ENCODE measurements at places on chromosomes 5 and 9. TPM values are rescaled to one million over a fixed set of nuclear protein-coding genes. Genes with fewer than 3 reads are reported as not detected.
A peak's percentile ranks its signal among the peaks of the same experiment; 100 is the strongest.

The OR13C2 gene
- not detected for total RNA-seq

The PCDHA4 gene
- total RNA-seq = 4.2 TPM

- DNase-seq = no peak
Observed at GRCh38 chr9:71761938-71762353, 6.4 kb downstream of the CEMIP2 start.

- DNase-seq = no peak
Observed at GRCh38 chr9:31236344-31236743, 1148.1 kb upstream of the ACO1 start.

DNA sequence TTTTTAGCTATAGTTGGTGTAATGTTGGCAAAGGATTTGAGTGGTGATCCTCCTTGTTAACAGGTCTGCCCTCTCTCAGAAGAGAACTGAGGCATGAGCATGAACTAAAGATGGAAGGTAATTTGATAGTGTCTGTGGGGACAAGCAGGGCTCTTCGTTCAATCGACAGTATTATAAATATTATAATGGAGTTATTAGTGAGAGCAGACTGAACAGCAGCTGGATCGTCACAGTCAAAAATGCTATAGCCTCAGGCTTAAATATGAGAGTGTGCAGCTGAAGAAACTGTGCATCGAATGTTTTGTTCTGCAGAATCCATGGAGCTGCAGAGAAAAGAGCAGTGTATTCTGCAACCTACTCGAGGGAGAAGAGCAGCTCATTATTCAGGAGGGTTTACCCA, 757.3 kb downstream of the DNAH5 start:
- DNase-seq = no peak

GRCh38 chr5:143106174-143106573, 297.3 kb downstream of the NR3C1 start:
- DNase-seq = peak; percentile 32

DNA sequence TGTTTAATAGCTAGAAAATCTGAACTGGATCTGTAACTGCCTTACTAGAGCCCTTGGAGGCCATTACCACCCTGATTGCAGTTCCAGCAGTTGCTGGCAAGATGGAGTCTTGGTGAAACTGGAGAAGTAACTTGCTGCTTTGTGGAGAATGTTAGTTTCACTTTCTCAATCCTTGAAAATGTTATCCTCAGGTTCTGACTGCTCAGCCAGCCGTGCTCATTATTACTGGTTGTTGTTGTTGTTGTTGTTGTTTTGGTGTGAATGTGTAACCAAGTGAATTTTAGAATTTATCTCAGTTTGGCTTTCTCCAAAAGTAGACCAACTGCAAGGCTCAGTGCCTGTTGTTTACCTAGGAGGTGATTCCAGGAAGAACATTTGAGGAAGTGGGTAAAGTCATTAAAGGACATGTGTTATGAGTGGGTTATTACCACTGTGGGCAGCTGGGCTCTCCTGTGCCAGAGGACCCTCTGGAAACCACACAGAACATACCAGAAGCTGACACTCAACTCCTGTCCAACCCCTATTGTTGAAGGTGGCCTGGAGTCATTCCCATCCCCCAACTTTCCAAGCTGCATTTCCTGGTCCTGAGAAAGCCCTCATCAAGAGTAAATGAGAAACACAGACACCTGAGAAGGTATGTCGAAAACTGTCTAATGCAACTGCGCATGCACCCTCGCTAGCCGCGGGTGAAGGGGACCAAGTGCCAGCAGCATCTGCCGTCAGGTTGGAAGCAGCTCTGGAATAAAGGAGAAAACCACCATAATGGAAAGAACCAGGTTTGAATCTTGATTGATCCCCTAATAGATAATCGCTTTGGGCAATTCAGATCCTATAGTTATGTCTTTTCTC, 111.6 kb downstream of the CMYA5 start:
- no peak for DNase-seq
